Small intestine (tissue), 16 donors: ENCODE measurements at places on chromosomes 16 and 17. TPM values are rescaled to one million over a fixed set of nuclear protein-coding genes. Genes with fewer than 3 reads are reported as not detected.

DNA sequence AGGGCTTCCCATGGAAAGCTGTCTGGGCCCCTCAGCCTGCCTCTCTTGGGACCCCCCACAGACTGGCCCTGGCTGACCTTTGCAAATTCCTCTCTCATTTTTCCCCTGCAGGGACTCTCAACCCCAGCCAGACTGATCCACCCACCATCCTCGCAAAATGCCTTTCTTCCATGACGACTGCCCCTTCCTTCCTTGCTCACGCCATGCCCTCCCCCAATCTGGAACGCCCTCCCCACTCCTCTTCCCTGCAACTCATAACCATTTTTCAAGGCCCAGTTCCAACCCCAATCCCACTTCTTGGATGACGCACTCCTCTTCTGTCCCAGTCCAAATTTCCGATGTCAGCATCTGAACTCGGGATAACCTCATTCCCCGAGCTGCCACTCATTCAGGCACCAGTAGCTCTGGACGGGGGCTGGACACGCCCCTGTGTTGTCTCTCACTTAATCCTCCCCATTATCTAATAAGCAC is 1.3 kb upstream of the DNAI2 start:
- peaks cover 10% of the 10 kb centered on the region for H3K4me1 ChIP-seq
- H3K27me3 ChIP-seq: no peaks in the 10 kb centered on the region
- no peak for DNase-seq
- no peak overlapping the region for H3K4me3 ChIP-seq
- no peaks in the 10 kb centered on the region for H3K36me3 ChIP-seq

GRCh38 chr16:25235991-25236390 is 19.2 kb downstream of the AQP8 start:
- H3K36me3 ChIP-seq: no peaks in the 10 kb centered on the region
- no peak for DNase-seq
- H3K4me3 ChIP-seq: no peak overlapping the region
- H3K27me3 ChIP-seq: no peaks in the 10 kb centered on the region
- no peak overlapping the region for H3K27ac ChIP-seq

CACNG3 gene
- polyA plus RNA-seq: not detected

RPL27 gene
- polyA plus RNA-seq: 2,764 TPM
